Effector memory CD8-positive, alpha-beta T cell (primary cell): ENCODE measurements at places on chromosomes 6 and 20.

GRCh38 chr20:46260480-46260879 lies 47.8 kb downstream of the CDH22 start:
- no peak for DNase-seq

DNA sequence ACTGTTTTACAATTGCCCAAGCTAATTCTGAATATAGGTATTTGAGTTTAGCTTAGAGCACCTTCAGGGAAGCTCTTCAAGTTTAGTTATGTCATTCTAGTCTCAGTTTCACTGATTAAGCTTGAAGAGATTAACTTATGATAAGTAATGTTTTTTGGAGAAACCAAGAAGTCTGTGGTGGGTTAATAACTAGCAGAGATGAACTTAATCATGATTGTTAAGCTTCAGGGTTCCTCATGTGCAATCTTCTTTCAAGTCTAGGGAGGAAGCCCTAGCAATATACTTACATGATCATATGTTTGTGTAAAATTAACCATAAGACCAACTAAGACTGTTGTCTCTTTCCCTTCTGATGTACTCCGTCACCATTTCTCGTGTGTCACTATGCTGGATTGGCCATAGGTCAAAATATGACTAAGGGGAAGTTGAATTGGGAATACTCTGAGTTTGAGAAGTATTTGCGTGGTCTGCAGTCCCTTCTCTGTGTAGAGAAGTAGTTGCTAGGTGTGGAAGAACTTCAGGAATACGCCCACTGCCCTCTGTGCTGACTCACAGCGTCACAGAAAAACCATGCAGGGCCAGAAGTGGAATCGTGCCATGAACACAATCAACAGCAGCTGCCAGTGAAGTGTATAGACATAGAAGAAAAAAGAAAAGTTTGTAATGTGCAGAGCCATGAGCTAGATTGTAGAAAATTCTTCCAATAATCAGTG lies 88.3 kb downstream of the SH3BGRL2 start:
- DNase-seq: no peak

DNA sequence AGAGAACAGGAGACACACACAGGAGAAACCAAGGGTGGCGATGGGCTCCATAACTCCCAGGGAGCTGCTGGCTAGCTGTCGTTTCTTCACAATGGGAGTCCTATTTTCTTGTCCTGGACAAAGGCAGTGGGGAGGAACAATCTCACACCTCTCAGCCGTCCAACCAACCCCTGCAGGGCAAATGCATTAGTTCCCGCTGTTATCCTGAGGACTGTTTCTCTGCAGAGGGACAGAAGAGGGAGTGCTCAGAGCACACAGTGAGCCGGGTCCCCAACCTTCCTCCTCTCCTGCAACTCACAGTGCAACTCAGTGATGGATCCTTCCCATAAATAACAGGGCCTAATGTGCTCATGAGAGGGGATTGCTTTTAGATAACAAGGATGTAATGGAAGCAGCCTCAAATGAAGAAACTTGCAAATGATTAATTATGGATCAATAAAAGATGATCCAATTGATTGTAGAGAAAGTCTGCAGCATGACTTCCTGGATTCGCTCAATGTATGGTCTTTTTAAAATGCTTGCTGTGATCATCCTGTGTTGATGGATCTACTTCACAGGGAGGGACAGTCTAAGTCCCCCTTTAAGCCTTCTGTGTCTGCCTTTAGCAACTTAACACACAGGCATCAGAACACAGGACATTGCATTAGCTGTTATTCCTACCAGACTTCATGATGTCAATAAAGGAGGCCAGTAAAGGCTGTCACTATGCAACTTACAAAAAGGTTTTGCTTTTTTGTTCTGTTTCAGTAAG lies 453.4 kb upstream of the AGPAT4 start:
- DNase-seq: no peak

DNA sequence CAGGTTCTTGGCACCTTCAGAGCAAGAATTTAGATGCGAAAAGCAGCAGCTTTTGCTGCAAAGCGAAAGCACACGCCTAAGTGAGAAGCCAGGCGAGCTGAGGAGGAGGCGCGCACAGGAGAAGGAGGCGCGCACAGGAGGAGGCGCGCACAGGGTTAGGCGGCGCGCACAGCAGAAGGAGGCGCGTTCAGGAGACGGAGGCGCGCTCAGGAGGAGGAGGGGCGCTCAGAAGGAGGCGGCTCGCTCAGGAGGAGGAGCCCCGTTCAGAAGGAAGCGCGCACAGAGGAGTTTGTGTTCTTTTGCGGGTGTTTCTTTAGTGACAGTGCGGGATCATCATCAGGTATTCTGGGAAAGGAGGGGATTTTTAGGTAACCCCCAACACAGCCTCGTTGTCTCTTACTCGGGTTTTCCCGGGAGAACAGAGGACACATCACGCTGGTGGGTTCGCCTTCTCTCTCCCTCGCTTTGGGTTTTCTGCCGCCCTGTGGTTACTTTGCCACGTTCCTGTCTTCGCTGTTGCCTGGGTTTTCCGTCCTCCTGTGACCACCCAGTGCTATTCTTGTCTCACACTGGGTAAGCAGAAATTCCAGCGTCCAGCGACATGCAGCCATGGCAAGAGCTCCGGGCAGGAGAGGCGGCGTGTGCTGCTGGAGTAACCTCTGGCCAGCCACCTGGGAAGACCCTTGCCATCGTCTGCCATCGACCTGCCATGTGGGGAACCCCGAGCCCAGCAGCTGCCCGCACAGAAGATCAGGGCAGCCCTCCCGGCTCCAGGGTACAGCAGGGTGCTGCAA lies 47.0 kb downstream of the WDR27 start:
- DNase-seq: peak; percentile 63

GRCh38 chr6:110338820-110339470 lies 19.2 kb downstream of the METTL24 start:
- no peak for DNase-seq
